ENCODE measurements at places on chromosomes 11 and 22.

GRCh38 chr11:42812960-42813359 is 498.8 kb upstream of the API5 start:
- no peak for DNase-seq

GRCh38 chr22:35489239-35489638 is 51.4 kb upstream of the RASD2 start:
- peak; percentile 61 for DNase-seq

GRCh38 chr11:64207256-64208085 is 950 bp downstream of the FERMT3 start:
- no peak for DNase-seq

- peak; percentile 73 for DNase-seq
Observed at GRCh38 chr22:29251981-29252911, 15.5 kb downstream of the RHBDD3 start.

GRCh38 chr11:61698173-61698948 is 18.2 kb downstream of the DAGLA start:
- DNase-seq, result no peak

- no peak for DNase-seq
Observed at GRCh38 chr22:24695561-24696511, 78.7 kb downstream of the PIWIL3 start.

DNA sequence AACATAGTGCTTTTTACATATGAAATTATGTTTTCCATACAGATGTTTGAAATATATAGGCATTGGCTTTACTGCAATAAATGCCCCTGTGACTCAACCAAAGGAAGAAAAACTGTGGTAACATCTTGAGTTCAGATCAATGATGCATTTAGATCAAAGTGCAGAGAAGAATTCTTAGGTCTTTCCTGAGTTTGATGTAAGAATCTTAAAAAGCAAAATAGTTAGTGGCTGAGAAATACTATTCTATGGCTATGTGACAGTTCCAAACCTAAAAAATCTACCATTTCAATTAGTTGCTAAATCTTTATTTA is 93.7 kb downstream of the SOX6 start:
- no peak for DNase-seq

- DNase-seq, result peak; percentile 73
Observed at GRCh38 chr11:116373104-116373944, 399.5 kb downstream of the BUD13 start.

GRCh38 chr22:44658311-44658953 is 43.6 kb upstream of the PRR5 start:
- DNase-seq, result no peak

GRCh38 chr11:17547051-17547577 is at the start of gene OTOG:
TSS of gene OTOG (plus strand) at chr11:17547259. CDS start at chr11:17547373, 114 bp downstream.
- DNase-seq, result peak; percentile 17

DNA sequence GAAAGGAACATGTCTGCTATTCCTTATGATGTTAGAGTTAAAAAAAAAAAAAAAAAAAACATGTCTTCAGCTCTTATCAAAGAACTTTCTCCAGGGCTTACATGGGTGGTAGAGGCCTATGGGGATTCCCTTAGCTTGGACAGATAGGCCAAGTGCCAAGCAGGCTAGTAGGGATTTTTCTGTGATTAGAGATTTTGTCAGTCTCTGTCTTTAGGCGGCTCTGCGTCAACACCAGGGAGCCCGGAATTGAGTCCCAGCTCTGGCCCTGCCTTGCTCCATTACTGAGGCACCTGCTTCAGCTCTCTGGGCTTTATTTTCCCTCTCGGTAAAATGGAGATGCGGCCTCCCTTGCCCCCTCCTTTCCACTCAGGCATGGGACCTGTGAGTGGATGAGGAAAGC is 13.1 kb downstream of the CRY2 start:
- no peak for DNase-seq

- DNase-seq, result no peak
Observed at GRCh38 chr11:57485217-57485990, 25.1 kb downstream of the RTN4RL2 start.

GRCh38 chr22:45207981-45208664 is 32.6 kb downstream of the KIAA0930 start:
- DNase-seq, result peak; percentile 19

DNA sequence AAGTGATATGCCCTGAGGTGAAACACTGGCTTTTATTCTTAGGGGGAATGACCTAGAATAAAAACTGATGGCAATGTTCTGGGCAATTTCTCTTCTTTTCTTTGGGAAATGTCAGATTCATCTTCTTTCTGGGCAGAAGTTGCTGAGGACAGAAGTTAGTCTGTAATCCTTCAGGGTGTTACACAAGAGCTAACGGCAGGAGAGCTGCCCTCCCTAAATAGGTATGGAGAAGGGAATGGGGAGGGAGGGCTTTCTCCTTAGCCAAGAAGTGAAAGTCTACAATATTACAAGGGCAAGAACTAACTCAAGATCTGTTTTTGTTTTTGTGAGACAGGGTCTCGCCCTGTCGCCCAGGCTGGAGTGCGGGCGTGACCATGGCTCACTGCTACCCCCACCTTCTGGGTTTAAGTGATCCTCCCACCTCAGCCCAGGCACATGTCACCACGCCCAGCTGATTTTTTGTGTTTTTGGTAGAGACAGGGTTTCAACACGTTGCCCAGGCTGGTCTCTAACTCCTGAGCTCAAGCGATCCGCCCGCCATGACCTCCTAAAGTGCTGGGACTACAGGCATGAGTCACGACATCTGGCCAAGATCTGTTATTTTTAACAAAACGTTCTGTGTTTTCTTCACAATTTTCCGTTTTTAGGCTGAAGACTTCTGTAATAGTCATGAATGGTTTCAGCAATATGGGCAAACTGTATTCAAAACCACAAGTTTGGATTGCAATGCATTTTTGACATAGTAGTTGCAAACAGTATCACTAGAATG is 7.2 kb downstream of the PIWIL4 start:
- no peak for DNase-seq

DNA sequence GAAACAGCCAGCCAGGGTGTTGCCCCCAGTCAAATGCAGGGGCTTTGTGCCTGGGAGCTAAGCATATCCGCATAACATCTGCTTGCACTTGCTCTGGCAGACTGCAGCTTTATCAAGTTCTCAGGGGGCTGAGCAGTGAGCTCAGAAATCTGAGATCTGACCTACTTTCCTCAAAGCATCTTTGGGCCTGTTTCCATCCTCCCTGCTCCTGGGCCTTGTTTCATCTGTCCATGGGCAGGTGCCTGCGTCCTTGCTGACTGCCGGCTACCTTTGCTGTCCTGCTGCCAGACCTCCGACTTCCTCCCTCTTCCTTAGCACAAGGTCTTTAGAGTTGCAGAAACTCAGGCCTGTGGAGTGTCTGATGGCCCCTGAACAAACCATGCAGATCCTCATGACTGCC is 131.2 kb upstream of the B3GAT1 start:
- DNase-seq, result no peak

- DNase-seq, result no peak
Observed at GRCh38 chr11:120314861-120315260, 10.2 kb upstream of the TLCD5 start.
